Fibroblast of skin of abdomen (primary cell): ENCODE measurements at places on chromosomes 4 and X.

DNA sequence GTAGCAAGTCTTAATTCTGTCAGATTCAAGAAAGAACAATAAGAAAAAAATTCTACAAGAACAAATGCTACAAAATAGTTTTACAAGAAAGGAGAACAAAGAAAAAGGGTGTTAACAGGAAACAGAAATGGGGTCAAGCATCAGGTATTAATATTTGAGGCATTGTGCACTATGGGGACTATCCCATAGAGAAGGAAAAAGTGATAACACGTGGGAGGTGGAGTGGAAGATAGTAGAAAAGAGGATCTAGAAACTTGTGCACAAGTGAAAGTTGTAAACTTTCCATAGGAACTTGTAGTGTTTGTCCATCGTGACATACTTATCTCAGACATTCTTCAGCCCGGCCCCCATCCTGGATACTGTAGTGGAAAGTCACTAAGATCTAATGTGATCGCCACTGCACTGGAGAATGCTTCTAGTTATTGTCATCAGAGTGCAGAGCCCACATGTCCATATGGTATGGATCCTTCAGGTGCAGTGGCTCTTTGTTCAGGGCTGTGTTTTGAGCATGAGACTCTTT is 15.4 kb upstream of the NFXL1 start:
- DNase-seq = no peak

DNA sequence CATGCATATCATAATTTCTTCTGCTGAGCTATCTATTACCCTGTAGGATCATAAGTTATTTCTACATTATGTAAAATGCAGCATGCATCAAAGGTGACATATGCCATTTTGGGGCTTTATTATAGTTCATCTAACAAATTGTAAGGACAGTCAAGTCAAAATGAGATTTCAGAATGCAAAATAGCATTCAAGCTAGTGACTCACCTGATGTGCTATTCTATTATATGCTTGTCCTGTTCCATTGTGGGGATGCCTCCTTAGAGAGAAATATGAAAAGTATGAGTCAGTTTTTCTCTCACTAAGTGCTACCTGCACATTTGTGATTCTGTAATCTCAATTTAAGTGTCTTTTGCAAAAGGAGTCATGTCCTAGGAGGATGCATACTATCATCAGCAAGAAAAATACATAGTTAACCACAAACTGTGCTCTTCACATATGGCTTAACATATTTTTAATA is 647.0 kb upstream of the PCDH10 start:
- no peak for DNase-seq

DNA sequence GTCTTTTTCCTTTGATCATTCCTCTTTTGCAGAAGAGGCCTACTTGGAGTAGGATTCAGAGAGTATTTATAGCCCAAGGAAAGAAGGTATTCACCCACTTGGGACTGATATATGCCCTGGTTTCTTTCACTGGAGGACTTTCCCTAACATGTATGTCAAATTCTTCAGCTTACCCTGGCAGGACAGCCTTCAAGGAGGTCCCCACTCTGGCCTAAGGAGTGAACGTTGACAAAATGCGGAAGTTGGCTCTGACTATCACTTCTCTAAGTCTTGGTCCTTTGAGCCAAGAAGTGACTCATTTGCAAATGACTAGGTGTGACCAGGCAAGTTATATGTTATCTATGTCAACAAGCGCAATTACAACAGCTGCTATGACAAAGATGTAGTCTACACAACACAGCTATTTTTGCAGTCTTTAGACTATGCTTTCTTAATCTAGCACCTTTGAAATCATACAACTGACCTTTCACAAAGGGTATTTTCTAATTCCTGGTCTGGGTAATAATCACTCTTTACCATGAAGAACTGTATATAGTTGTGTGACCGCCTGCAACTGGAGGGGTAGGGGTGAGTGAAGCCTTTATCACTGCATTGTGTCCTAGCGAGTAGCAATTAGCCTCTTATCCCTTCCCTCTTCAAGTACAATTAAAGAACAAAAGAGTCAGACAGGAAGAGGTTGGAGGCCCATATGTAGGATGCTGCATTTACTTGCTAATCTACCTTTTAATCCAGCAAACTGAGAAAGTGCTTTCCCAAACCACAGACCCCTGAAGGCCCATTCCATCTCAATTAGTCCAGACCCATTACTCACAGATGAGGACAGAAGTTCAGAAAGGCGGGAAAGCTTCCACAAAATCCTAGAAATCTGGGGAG is 50.1 kb downstream of the RASGEF1B start:
- peak; percentile 36 for DNase-seq

GRCh38 chr4:185682236-185682635 is 129.8 kb downstream of the SORBS2 start:
- peak; percentile 74 for DNase-seq

- no peak for DNase-seq
Observed at GRCh38 chrX:136034668-136035067, 49.4 kb downstream of the SLC9A6 start.
